ENCODE measurements at places on chromosomes 3 and 15. TPM values are rescaled to one million over a fixed set of nuclear protein-coding genes. Genes with fewer than 3 reads are reported as not detected.

The FILIP1L gene
- 17.6 TPM for polyA plus RNA-seq

The VEPH1 gene
- polyA plus RNA-seq: 43.3 TPM

GRCh38 chr15:91068966-91069365 lies 31.1 kb upstream of the SV2B start:
- DNase-seq: no peak

DNA sequence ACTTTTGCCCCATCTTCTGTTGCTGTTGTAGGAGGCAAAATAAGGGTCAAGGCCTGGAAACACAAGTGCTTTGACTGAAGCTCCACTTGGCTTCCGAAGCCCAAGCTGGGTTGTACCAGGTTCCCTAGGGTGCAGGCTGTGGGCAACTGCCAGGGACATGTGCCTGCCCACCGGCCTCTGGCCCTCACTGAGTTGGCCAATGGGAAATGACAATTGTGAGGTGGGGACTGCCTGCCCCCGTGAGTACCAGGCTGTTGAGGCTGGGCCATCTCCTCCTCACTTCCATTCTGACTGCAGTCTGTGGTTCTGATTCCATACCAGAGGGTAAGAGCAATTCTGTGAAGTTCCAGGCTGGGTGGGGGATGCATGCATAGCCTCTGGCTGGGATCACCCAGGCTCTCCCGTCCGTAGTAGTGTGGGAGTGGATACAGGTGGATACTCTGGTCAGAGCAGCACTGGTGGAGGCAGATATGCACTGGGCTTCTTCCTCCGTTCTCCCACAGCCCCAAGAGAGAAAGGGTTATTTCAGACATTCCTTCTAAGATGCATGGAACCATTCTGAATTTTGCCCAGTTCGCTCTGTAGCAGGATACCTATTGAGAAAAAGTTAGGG lies at the start of gene ADIPOQ:
ADIPOQ (plus strand) TSS at position 285 of the 613 bp plus-strand sequence. CDS start 10,349 bp downstream, outside the sequence.
- DNase-seq: no peak

GRCh38 chr3:71127844-71128243 lies 455.7 kb downstream of the FOXP1 start:
- no peak for DNase-seq

- DNase-seq: no peak
These were observed 1.2 kb upstream of the MME start for GRCh38 chr3:155078711-155079467.
